ENCODE measurements at places on chromosomes 11 and 22. TPM values are rescaled to one million over a fixed set of nuclear protein-coding genes. Genes with fewer than 3 reads are reported as not detected.

Gene TUBA8
- 0.65 TPM for total RNA-seq

- no peak for DNase-seq
These were observed 30.6 kb downstream of the LMO1 start for GRCh38 chr11:8232849-8233606.

GRCh38 chr11:66226101-66226500, 42.3 kb upstream of the RAB1B start:
- no peak for DNase-seq

DNA sequence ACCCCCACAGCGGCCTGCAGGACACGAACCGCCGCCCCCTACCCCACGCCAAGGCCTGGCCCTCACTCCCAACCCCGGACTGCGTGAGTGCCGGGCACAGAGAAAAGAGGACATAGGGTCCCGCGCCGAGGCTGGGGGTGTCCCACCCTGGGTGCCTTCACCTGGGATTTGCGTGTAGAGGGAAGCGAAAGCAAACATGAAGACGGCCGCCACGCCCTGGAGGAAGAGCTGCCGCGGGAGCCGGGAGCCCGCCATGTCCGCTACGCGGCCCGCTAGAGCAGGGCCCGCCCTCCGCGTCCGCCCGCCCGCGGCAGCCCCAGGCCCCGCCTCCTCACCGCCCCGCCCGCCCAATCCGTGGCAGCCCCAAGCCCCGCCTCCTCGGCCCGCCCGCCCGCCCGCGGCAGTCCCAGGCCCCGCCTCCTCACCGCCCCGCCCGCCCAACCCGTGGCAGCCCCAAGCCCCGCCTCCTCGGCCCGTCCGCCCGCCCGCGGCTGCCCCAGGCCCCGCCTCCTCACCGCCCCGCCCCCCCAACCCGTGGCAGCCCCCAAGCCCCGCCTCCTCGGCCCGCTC, at the start of gene LMF2:
Gene LMF2, minus strand, starts transcription at position 282 of the 570 bp plus-strand sequence. Its CDS starts 27 bp downstream, at position 255.
- DNase-seq = no peak

DNA sequence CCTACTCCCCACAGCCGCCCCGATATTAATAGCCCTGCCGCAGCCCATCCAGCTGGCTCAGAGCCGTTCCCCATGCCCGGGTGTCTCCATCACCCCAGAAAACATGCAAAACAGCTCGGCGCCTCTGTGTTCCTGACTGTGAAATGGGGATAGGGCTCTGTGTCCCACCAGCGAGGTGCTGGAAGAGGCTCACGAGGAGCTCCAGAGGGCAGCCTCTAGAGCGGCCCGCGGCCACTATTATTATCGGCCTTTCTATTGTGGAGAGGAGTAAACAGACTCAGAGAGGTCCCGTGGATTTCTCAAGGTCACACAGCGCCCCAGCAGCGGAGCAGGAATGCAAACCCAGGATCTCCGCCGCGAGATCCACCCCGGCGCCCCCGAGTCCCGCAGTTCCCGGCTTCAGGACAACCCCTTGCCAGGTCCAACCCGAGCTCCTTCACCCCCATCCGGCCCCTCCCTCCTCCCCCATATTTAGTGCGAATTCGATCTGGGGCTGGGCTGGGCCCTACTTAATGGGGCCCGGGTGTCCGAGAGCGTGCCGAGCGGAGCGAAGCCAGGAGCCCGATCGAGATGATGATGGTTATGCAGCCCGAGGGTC, at the start of gene ACTN3:
Gene ACTN3, plus strand, starts transcription at position 536 of the 598 bp plus-strand sequence. Its CDS starts 35 bp downstream, at position 571.
- DNase-seq = no peak

GRCh38 chr11:70303070-70303469, 32.6 kb downstream of the PPFIA1 start:
- DNase-seq = no peak

DNA sequence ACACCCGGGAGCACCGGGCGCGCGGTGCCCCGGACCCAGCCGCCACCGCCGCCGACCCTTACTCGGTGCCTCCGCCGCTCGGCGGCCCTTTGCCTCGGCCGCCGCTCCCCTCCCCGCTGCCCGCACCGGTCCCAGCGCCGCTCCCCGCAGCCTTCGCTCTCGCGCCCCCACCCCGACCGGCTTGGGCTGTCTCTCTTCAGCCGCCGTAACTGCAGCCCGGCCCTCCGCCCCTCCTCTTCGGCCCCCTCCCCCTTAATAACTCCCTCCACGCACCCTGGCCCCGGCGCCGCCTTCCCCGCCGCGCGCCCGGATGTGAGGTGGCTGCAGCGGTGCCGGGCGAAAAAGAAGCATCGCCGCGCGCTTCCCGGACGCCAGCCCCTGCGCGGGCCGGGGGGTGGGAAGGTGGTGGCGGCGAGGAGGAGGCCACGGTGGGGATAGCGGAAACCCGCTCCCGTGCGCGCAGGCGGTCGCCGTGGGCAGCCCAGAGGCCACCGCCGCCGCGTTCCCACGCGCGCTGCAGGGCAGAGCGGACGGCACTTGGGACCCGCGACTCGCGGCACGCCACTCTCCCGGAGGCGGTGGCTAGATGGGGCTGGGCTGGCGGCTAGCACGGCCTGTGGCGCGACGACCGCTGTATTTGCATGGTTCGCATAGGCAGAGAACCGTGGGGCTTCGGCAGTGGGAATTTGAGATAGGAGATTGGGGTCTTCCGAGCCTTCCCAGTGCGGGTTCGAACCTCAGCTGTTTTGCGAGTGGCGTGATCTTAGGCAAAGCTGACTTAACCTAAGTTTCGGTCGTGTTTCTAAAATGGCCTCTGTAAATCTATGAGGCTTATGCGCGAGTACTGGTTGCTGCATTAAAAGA, at the start of gene EIF4ENIF1:
Gene EIF4ENIF1, minus strand, starts transcription at position 211 of the 864 bp plus-strand sequence. CDS start 1,124 bp downstream, outside the sequence.
- DNase-seq = peak; percentile 94

GRCh38 chr11:102925988-102926387, 29.5 kb downstream of the MMP13 start:
- no peak for DNase-seq

GRCh38 chr22:23752750-23753149, 1.5 kb downstream of the VPREB3 start:
- no peak for DNase-seq

- DNase-seq = no peak
These were observed 33.0 kb upstream of the TH start for GRCh38 chr11:2204361-2205213.

GRCh38 chr22:35894937-35895708, 133.5 kb downstream of the RBFOX2 start:
- no peak for DNase-seq

Gene LMO2
- total RNA-seq = 78.4 TPM
